ENCODE measurements at places on chromosomes 1 and 21.

- peak; percentile 3 for DNase-seq
Observed at GRCh38 chr1:78649628-78650027, at the start of gene IFI44. Gene IFI44 (plus strand): TSS chr1:78649831. CDS start chr1:78650196, 365 bp downstream.

DNA sequence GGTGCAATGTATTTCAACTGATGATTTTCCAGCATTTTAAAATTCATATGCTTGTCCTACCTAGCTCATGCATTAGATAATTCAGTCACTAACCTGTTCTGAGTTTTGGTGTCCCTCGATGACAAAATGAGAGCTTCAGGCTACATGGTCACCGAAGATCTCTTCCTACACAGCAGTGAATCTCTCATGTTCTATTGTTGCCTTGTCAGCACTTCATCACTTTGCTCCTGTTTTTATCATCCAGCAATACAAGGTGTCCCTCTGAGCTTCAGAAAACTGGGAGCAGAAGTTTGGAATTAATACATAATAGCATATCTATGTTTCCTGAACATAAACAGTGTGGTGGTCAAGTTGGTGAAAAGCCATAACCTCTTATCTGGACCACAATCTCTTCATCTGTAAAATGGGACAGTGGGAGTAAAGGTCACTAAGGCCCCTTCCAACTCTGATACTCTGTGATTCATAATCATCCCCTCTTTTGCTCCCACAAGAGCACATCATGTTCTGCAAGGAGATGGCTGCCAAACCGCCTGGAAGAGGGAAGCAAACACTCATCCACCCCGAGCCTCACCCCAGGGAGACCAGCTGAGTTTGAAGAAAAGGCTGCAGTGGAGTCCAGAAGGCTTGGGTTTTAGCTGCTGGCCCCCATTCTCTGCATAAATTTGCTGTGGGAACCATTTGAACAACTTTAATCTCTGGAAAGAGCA, 137.9 kb upstream of the F3 start:
- DNase-seq, result no peak

- DNase-seq, result no peak
Observed at GRCh38 chr1:60427194-60427593, 353.6 kb upstream of the C1orf87 start.

DNA sequence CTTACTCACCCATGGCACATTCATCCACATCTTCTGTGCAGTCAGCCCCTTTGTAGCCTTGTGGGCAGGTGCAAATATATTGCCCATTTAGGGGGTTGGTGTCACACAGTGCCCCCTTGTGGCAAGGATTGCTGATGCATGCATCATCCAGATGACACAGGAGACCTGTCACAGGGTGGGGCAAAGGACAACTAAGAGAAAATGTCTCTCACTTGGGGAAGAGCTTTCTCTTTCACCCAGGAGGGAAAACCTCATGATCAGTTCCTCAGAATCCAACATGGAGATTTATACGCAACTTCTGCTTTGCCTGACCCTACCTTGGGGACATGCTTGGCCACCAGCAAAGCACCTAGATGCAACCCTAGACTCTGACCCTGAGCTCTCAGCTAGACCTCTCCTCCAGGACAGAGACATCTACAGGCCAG, 71.8 kb upstream of the ADAM30 start:
- peak; percentile 16 for DNase-seq

- DNase-seq, result no peak
Observed at GRCh38 chr21:45082736-45083135, 8.4 kb downstream of the ADARB1 start.

DNA sequence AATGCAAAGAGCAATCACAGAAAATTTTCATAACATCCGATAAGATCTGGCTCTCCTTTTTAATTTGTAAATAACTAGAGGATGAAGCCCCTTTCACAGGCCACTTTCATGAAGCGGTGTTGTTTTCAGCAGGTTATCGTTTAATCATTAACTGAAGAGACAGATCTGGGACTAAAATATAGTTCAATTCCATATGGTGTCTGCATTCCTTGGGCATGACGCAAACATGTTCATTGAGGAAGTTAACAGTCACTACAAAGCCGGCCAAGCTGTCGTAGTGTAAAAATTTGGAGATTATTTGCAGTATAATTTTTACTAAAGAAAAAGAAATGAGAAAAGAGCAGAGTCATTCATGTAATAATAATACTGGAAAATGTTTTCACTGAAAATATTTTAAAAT, 565.2 kb upstream of the ADAMTS5 start:
- no peak for DNase-seq

GRCh38 chr1:232951180-232951579, 769 bp downstream of the NTPCR start:
- peak; percentile 27 for DNase-seq

- no peak for DNase-seq
Observed at GRCh38 chr1:210262897-210263272, 30.3 kb downstream of the SERTAD4 start.

- peak; percentile 84 for DNase-seq
Observed at GRCh38 chr1:24643363-24644099, 429 bp downstream of the SRRM1 start.

DNA sequence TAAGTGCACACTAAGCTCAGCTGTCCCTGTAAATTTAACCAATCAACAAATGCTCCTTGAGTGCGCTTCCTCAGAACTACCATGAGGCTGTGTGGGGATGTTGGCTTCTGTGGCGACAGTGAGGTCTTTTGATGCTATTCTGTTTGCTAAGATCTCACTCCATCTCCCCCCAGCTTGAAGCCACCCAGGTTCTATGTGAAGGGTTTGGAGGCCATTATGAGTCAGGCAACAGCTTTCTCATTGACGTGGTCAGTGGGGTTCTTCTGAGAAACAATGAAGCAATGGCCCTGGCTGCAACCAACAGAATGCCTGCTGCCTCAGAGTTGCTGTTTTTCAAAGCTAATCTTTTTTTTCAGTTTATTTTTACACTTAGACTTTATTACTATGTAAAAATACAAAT, 205.5 kb downstream of the PTBP2 start:
- DNase-seq, result no peak

GRCh38 chr1:191125950-191126349, 648.3 kb upstream of the BRINP3 start:
- DNase-seq, result no peak

DNA sequence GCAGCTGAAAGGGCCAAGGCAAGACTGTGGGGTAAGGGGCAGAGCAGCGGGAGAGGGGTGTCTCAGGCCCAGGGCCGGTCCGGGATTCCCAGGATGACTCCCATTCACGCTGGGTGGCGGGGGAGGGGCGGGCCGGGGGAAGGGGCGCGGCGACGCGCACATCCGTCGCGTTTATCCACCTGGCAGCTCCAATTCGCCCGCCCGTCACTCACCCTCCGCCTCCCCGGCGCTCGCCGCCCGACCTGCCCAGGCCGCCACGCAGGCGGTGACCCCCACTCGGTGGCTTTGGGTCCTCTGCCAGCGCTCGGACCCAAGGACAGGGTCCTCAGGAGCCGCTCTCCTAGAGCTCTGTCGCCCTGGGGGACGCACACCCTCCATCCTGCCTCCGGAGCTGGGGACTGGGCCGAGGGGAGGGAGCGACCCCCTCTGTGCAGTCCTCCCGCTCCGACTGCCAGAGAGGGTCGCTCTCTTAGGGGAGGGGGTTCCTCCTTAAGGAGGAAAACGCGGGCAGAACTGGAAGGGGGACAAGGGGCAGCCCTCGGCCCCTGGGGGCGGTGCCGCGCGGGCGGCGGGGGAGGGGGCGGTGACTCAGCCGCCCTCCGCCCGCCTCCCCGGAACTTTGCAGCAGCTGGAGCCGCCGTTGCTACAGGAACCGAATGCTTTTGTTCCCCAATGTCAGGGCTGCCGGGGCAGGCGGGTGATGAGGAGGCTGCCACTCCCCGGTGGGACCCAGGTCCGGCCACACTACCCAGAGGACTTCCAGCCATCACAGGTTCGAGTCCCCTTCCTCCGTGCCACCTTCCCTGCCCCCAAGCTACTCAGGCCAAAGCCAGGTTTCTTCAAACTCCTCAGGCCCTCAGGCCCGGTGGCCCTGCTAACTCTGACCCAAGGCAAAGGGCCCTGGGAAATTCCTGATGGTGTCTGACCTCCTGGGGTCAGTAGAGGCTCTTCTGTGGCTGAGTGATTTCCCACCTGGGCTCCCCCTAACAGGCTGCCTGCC, 3.4 kb downstream of the ADGRB2 start:
- DNase-seq, result peak; percentile 80

GRCh38 chr1:38777464-38777957, 82.1 kb downstream of the RRAGC start:
- DNase-seq, result no peak

DNA sequence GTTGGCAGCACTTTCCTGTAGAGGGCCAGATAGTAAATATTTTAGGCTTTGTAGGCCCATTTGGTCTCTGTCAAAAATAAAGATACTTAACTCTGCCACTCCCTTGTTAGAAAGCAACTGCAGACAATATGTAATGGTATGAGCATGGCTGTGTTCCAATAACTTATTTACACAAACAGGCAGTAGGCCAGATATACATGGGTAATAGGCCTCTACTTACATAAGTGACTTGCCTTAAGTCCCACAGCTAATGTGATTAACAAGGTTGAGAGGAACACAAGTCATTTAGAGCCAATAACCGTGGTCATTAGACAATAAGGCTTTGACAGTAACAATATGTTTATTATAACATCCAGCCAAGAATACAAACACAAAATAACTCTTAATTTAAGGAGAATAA, 17.4 kb downstream of the CCT8 start:
- DNase-seq, result no peak

DNA sequence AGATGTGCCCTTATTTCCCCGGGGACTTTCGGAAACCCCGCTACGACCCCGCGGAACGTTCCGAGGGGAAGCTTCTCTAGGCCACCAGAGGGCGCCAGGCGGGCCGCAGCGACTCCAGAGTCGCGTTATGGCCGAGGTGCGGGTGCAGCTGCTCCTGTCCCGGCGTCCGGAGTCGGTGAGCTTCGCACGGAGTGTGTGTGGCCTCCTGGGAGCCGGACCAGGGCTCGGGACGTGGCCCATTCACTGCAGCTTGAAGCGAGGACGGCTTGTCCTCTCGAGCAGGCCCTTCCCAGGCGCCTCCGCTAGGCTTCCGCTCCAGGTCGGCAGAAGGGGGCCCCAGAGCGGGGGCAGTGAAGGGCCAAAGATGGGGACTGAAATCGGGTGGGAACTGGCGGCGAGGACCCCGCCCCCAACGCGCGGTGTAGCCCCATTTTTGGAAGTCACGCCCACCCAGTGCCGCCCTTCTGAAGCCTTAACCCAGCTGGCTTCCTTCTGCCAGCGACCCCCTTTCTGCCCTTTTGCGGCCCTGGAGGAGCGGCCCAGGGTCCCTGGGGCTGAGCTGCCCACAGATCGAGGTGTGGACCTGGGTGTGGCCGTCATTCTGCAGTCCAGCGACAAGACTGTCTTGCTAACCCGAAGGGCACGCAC, at the start of gene NUDT17:
NUDT17 (plus strand) TSS at position 117 of the 648 bp plus-strand sequence; CDS start at position 128, 11 bp downstream.
- DNase-seq, result peak; percentile 90

- DNase-seq, result no peak
Observed at GRCh38 chr1:1038694-1039093, 18.8 kb downstream of the AGRN start.

DNA sequence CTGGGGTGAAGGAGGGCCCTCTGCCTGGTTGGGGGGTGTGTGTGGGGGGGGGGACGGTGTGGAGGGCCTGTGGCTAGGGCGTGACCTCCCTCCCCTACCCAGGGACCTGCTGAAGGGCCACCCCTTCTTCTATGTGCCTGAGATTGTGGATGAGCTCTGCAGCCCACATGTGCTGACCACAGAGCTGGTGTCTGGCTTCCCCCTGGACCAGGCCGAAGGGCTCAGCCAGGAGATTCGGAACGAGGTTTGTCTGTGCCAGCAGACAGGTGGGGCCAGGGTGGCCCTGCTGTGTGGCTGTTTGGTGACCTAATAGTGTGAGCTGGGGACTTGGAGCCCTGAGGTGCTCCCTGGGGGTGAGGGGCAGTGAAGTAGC, 43.9 kb downstream of the COQ8A start:
- DNase-seq, result no peak

DNA sequence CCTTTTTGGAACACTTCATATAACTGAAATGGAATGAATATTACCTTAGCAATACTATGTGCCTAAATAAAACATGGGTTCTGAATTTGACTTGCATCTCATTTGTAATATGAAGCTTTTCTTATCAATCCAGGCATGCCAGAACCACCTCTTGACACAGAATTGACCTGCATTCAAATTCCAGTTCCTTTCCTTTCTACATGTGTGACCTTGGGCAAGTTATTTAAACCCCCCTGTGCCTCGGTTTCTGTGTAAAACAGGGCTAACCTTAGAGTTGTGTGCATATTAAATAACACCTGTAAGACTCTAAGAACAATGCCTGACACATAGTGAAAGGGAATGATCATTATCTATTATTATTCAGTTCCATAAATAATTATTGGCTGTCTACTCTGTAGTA, 2.0 kb upstream of the NOS1AP start:
- DNase-seq, result no peak

DNA sequence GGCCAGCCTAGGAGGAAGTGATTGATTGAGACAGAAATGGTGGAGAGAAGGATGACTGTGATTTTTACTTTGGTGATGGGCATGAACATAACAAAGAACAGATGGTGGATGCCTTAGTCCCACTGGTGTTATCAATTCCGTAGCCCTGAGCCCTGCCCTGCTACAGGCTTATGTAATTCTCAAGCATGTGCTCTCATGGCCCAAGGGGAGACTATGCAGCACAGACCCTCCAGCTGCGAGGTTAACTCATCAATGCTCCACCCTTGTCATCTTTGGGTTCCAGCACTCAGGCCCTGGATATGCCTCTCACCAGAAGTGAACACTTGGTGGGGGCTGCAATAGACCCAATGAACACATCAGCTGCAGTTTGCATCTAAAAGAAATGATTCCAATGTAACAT, 62.7 kb upstream of the LRRC8D start:
- DNase-seq, result peak; percentile 33

- DNase-seq, result no peak
Observed at GRCh38 chr1:28770601-28771165, 33.9 kb downstream of the YTHDF2 start.

DNA sequence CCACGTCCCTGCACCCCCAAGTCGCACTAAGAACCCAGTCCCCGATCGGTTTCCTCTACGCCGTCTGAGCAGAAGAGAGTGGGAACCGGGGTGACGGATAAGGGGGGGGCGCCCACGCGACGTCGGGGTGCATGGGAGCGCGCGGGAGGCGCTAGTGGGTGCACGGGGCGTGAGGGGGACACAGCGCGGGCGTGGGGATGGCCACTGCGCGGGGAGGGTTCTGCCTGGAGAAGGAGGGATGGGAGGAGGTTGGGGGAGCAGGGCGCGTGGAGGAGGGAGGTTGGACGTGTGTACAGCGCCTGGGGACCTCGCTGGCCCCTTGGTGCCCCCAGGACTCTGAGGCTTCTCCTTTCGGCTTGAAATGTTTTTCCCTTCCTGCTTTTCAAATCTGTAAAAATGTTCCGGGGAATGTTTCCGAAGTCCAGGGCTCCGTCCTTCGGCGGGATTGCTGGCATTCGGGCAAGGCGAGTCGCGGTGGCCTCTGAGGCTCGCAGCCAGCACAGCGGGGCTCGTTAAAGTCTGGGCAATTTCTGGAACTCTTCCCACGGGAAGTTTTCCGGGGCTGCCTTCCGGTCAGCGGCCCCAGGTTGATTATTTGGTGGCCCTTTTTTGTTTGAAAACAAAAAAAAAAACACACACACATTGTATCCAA, 13.1 kb downstream of the RNF220 start:
- DNase-seq, result peak; percentile 37
